ENCODE measurements at places on chromosomes 16 and 17.

- DNase-seq: no peak
These were observed 41.0 kb downstream of the SNX29 start for GRCh38 chr16:12017558-12017957.

DNA sequence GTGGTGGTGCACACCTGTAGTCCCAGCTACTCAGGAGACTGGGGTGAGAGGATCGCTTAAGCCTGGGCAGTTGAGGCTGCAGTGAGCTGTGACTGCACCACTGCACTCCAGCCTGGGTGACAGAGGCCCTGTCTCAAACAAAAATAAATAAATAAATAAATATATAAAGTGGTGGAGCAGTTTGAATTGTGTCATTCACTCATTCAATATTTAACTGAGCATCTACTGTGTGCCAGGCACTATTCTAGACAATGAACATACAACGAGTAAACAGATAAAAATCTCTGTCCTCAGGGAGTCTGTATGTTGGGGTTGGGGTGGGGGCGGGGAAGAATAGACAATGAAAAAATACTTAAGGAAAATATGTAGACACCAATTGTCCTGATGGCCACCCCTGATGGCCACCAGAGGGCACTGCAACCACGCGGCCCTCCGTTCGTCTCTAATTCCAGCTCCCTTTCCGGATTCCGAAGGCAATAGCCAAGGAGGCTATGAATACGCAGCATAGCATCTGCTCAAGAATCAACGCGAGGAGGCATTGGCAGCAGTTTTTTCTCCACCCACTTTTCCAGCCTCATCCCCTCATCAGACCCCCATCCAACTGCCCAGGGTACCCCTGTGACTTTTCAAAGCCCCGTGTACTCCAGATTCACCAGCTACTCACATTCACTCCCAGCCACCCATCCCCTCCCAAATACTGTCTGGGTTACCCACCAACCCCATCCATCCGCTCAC, 21.4 kb downstream of the QPRT start:
- peak; percentile 8 for DNase-seq

DNA sequence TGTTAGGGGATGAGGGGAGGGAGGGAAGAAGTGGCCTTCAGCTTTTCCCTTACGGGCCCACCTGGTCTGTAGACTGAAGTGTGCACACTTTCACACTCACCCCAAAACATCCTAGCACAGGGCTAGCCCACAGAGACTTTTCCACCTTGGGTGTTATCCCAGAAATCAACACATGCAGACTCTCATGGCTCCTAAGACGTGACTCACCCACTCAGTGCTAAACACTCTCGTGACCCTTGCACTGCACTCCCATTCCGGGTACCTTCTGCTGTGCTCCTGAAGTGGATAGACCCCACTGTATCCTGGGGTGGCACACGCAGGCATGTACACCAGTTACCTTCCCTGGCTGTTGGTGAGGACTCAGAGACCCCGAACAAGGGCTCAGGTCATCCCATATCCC, 23.0 kb upstream of the ABCC3 start:
- DNase-seq: no peak

- DNase-seq: no peak
These were observed 48.7 kb upstream of the GINS3 start for GRCh38 chr16:58343562-58343961.
